Stimulated activated CD8-positive, alpha-beta memory T cell treated with anti-CD3 and anti-CD28 coated beads, Interleukin-2, amount 100 ng/mL, for 1 hour (primary cell): ENCODE measurements at places on chromosomes 2 and 18.

DNA sequence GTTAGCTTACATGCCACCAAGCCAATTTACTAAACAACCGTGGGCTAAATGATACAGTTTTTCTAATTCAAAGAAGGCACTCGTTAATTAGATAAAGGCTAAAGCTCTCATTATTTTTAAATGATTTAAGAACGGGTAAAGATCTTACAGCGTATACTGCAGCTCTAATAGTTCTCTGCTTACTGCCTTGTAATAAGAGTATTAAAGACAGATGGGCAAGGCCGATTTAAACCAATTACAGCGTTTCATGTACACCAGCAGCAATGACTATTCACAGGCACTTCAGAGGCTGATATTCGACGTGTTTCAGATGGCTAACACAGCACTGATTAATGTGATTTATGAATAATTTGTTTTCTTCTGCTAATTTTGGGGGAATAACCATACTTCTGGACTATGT, 259.3 kb downstream of the ZNF407 start:
- no peak for DNase-seq

- DNase-seq, result no peak
These were observed 421.4 kb downstream of the SETBP1 start for GRCh38 chr18:45102126-45102525.

DNA sequence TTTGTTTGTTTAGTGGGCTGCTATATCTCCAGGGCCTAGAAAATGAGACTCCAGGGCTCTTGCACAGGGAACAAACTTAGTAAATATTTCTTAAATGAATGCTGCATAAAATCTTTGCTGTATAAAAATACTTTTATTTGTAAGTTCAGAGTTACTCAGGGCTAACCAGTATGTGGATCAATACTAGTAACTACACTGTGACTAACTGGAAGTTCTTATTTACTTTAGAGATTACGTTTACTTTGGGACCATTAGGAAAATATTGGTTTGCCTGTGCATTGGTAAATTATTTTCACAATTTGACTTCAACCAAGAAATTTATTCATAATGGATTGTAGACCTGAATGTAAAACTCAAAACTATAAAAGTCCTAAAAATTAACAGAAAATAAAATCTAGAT, 575.5 kb downstream of the RNF144A start:
- no peak for DNase-seq

GRCh38 chr2:8999797-9000196, 3.7 kb downstream of the MBOAT2 start:
- DNase-seq, result no peak

- DNase-seq, result no peak
These were observed 11.4 kb upstream of the SMIM21 start for GRCh38 chr18:75438891-75439290.
